Epithelial cell of proximal tubule (primary cell): ENCODE measurements at places on chromosomes 16 and 17.
A peak's percentile ranks its signal among the peaks of the same experiment; 100 is the strongest.

- peak; percentile 94 for DNase-seq
Measured at GRCh38 chr17:65783845-65784334, 222.4 kb upstream of the AXIN2 start.

- DNase-seq, result no peak
Measured at GRCh38 chr17:36813957-36814563, 123.2 kb upstream of the LHX1 start.

- peak; percentile 10 for DNase-seq
Measured at GRCh38 chr17:5364156-5364555, 55.3 kb downstream of the NUP88 start.

DNA sequence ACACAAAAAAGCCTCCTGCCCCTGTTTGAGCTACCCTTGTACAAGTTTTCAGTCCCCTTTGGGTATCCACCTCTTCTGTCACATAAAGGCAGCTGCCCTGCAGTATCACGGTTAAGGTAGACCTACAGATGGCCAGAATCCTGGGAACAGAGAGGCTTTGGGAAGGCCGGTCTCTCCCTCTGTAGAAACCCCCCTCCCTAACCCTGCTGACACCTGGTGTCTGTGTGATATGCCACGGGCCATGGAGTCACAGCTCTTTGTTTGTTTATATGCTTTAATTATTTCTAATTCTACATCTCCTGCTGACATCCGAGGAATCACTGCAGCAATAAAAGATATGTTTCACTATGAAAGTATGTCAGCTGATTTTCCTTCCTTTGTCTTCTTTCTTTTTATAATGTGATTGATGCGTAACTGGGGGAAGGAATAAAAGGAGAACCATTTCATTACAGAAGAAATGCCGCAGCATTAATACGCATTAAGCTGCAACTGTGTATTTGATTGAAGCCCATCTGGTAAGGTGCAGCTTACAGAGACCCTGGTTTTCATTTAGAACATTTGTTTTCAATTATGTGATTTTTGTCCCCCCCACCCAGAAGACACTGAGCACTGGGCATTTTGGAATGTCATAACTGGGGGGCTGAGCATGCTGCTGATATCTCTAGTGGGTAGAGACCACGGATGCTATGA lies 142.1 kb downstream of the SLC39A11 start:
- no peak for DNase-seq

GRCh38 chr17:58172369-58173071 lies 5.7 kb downstream of the OR4D2 start:
- DNase-seq, result no peak

- DNase-seq, result no peak
Measured at GRCh38 chr16:88613911-88614817, 24.2 kb upstream of the IL17C start.

GRCh38 chr16:15586716-15587115 lies 56.2 kb downstream of the MARF1 start:
- DNase-seq, result no peak

- DNase-seq, result no peak
Measured at GRCh38 chr17:75516619-75517296, 430 bp downstream of the TSEN54 start.

DNA sequence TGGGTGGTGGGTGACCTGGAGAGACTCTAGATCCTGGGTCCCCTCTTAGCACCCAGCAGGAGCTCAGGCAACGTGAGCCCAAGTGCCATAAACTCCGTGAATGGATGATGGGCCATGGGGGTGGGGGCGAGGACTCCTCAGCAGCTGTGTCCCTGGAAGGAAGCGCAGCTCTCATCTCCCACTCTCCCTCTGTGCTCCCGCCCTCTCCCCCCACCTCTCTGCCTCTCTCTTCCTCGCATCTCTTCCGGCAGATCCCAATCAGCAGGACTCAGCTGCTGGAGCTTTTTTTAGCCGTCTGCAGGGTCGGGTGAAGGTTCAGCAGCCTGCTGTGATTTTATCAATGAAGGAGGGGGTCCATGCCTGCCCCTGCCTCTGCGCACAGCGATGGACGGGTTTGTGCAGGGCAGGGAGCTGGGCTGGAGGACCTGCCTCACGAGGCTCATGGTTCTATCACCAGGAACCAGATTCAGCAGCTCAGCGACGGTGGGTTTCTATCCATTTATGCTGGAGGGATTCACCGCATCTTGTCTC lies 8.3 kb downstream of the CCR7 start:
- DNase-seq, result no peak

GRCh38 chr17:30207655-30208054 lies 27.8 kb downstream of the SLC6A4 start:
- DNase-seq, result no peak

DNA sequence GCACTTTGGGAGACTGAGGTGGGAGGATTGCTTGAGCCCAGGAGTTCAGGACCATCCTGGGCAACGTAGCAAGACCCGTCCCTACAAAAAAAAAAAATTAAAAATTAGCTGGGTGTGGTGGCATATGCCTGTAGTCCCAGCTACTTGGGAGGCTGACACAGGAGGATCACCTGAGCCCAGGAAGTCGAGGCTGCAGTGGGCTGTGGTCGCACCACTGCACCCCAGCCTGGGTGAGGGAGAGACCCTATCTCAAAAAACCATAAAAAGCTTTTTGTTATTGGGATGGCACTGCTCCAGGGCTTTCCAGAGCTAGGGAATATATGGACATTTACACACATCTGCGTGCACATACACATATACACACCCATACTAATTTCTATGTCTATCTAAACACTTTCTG lies 8.1 kb upstream of the ARMC5 start:
- no peak for DNase-seq

- DNase-seq, result no peak
Measured at GRCh38 chr17:41513168-41513547, 5.5 kb downstream of the KRT15 start.

DNA sequence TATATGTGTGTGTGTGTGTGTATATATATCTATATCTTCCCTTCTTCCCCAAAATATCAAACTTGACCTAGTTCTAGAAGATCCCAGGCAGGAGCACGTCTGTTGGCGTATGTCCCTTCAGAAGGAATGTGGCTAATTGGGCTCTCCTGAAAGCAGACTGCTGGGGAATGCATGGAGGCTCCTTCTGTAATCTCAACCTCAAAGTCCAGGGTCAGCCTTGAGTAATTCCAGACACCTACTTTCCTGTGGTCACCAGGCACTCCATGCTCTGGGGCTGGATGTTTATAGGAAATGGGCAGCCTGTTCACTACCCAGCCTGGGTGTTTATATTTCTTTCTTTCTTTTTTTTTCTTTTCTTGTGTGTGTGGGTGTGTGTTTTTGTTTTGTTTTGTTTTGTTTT lies 13.4 kb downstream of the BCO1 start:
- no peak for DNase-seq

- no peak for DNase-seq
Measured at GRCh38 chr16:16052916-16053315, 103.5 kb downstream of the ABCC1 start.

- DNase-seq, result no peak
Measured at GRCh38 chr16:31298958-31299357, 39.2 kb downstream of the ITGAM start.

GRCh38 chr16:30335598-30336474 lies 19.3 kb downstream of the CD2BP2 start:
- DNase-seq, result no peak

DNA sequence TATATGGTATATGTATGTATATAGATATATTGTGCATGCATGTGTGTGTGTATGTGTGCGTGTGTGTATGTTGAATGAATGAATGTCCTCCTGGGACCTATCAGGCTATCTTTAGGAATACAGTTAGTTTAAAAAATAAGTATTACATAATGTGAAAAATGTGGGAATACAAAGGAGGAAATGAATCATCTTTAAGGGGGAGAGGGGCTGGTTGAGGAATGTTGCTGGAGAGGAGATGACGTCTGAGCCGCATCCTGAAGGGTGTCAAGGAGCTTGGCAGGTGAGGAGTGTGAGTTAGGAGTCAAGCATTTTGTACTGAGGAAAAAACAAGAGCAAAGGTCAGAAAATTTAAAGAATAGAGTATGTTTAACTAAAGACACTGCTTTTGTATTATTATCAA lies 62.4 kb upstream of the NLK start:
- DNase-seq, result peak; percentile 52

- DNase-seq, result no peak
Measured at GRCh38 chr16:11429123-11429522, 83.9 kb downstream of the RMI2 start.

GRCh38 chr16:30499284-30499683 lies 26.7 kb downstream of the ITGAL start:
- DNase-seq, result no peak

- no peak for DNase-seq
Measured at GRCh38 chr16:88014252-88014781, 63.1 kb downstream of the BANP start.

DNA sequence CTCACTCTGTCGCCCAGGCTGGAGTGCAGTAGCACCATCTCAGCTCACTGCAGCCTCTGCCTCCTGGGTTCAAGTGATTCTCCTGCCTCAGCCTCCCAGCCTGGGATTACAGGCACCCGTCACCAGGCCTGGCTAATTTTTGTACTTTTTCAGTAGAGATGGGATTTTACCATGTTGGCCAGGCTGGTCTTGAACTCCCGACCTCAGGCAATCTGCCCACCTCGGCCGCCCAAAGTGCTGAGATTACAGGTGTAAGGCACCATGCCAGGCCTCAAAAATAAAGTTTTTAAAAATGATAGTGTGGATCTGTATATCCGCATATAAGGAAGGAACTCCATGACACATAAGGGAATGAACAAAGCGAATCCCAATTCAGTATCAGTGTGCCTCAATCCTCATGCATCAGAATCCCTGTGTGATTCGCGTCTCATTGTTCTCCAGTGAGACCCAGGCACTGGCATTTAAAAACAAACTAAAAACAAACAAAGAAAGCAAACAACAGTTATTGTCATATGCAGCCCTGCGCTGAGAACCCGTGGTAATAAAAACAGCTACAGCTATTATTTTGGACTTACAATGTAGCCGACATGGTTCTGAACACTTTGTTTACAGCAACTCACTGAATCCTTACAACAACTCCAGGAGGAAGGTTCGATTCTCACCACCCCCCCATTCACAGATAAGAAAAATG lies 54.1 kb upstream of the CREBBP start:
- no peak for DNase-seq

GRCh38 chr17:12386225-12386624 lies 279.5 kb upstream of the MYOCD start:
- DNase-seq, result no peak
